ENCODE measurements at places on chromosomes 5 and 9.

- no peak for DNase-seq
Observed at GRCh38 chr9:82721593-82721992, 341.3 kb downstream of the RASEF start.

- DNase-seq = peak; percentile 92
Observed at GRCh38 chr5:139648205-139649081, at the start of gene CXXC5. CXXC5 (plus strand) TSS chr5:139648349; CDS start chr5:139680524, 32,175 bp downstream.

GRCh38 chr5:122346897-122347581 lies 35.0 kb downstream of the SNCAIP start:
- no peak for DNase-seq

GRCh38 chr5:13957032-13957645 lies 12.7 kb upstream of the DNAH5 start:
- peak; percentile 35 for DNase-seq

DNA sequence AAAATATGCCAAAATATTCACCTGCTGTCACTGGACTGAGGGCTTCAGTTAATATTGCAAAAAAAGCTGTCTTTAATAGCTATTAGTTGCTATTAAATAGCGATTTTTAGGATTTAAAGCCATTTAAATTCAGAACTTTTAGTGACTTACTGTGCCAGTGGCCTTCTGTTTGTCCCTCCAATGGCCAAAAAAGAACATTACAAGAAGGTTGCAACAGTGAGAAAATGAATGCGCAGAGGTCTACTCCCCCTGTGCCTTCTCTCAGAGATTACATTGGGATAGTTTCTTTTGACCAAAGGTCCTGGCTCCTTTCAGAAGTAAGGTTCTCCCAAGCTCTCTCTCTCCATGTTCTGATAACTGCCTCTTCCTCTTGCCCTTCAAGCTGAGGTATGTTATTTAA lies 930.3 kb upstream of the ARRDC3 start:
- no peak for DNase-seq

DNA sequence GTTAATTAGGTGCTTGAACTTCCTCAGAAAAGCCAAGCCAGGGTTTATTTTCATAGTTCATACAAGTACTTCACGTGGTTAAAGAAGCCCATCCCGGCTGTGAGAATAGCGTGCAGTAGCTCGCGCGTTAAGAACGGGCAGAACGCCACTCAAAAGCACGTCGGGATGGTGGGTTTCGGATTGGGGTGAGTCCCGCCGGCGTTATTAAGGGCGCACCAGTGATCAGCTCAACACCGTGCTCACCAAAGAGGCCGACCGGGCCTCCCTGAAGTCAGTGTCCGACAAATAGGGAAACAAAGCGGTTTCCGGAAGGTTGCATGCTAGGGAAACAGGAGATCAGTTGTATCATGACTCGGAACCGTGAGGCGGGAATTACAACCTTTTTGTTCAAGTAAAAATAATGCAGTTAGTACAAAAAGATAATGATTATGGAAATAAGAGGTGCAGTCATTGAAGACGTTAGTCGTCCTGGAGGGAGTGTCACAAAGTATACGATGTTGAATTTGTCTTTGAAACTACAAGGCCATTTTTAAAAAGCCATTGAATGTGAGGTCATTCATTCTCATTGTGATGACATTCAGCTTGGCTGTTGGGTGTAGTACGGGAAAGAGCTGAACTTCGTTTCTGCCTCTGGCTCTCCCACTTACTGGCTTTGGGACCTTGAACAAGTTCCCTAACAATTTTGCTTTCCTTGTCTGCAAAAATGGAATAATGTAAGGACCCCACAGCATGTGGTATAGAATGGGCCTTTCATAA lies 992 bp downstream of the SETD9 start:
- no peak for DNase-seq

GRCh38 chr5:148336704-148337435 lies 1.5 kb downstream of the SPINK9 start:
- no peak for DNase-seq

DNA sequence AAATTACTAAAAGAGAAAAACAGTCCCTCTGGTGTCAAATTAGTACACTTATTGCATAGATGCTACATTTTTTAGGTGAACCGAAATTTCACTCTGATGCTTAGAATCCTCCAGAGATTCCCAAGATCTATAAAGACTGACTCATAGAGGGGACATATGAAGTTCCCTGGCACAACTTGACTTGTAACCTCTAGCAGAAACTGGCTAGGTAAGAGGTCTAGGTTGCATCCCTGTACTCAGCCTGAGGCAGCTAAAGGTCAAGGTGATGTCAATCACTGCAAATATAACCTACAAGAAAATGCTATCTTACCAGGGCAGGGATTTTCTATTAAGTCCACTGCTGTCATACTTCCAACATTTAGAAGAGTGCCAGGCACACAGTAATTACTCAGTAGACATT lies 24.2 kb downstream of the HOMER1 start:
- no peak for DNase-seq
